ENCODE measurements at places on chromosomes 6 and 20.

DNA sequence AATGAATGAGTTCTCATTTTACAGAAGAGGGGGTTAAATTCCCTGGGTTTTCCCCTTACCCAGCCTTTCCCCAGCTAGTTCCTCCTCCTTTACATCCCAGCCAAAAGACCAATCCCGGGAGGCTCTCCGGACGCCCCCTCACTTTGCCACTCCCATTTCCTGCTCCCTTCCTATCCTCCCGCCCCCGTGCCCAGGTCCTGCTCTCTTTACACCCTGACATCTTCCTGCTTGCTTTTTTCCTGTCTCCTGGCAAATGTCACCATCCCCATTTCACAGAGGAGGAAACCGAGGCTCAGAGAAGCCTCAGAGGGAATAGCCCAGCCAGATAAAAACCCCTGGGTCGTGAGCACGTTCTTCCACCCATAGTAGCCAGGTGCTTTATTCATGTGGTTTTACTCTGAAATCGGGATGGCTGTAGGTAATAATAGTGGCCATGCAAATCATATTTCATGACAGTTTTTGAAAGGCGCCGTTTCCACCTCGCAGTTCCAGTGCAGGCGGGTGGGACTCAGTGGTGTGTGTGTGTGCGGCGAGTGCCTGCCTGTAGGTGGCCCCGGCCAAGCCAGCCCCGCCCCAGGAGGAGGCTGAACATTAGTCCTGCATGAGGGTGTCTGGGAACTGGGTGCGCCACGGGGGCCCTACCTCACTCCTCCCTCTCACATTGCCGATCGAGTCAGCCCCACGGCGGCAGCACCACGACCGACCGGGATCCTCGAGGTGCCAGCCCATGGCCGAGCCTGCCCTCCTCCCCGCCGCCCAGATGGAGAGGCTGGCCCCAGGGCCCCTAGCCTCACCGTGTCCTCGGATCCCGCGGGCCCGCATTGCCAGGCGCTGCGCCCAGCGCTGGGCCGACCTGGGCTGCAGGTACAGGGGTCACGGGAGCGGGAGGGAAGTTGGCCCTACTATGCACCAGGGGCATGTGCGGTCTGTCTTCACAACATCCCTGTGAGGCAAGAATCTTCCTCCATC is at the start of gene ARHGAP40:
Gene ARHGAP40 (plus strand): TSS at position 594 of the 969 bp plus-strand sequence.
- peak; percentile 1 for DNase-seq

DNA sequence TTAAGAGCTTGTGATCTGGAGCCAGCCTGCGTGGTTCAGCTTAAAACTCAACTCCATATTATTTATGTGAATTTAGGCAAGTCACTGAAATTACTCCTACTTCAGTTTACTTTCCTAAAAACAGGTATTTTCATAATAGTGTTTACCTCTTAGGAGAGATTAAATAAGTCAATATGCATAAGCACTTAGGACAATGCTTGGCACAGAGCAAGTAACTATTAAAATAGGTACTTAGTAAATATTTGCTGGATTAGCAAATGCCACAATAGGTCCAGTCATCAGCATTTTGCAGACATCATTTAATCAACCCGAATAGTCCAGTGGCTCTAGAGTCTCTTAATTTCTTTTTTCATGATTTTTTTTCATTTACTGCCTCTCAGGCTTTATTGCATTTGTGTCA is 78.6 kb upstream of the PTPRK start:
- DNase-seq: no peak

DNA sequence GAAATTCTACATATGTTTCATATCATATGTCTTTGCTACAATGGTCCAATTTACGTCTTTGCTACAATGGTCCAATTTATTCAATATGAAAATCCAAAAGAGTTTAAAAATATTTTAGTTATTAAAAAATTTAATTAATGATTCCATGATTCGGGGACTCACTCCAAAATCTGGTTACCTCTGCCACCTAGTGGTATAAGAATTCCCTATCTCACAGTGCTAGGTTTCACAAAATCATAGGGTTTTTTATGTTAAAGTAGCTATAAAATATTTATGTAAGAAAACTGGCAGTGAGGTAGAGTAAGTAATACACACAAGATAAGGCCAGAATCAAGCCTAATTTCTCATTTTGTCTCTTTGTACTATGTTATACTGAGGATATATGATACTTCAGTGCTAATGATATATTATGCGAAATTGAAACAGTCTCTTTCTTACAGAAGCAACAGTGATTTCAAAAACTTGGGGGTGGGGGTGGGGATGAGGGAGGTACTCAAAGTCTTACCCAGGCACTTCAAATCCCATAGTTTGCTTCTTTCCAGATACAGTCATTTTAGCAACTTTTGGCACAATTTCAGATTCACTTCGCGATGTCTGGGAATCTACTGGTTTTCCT is 52.3 kb downstream of the HBS1L start:
- no peak for DNase-seq

- no peak for DNase-seq
Observed at GRCh38 chr6:71250099-71250602, 38.5 kb upstream of the OGFRL1 start.

GRCh38 chr6:159939591-159940016 is 29.3 kb upstream of the IGF2R start:
- no peak for DNase-seq

DNA sequence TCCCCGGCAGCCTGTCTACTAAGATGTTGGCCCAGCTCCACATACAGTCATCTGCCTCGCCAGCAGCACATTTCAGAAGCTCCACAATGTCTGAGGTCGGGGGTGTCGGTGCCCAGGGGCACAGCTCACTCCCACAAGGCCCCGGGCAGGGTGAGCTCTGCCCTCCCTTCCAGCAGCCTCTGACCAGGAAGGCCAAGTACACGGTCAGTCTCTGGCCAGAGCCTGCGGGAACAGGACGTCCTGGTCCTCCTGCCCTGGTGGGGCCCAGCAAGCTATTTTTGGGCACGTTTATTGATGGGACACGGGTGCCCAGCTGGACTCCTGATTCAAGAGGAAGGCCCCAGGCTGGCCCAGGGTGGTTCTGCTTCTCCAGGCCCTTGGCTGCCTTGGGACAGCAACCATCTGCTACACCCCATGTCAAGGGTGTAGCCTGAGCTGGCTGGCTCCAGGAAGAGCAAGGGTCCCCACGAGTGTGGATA is 114.9 kb upstream of the PTPN1 start:
- DNase-seq: no peak

DNA sequence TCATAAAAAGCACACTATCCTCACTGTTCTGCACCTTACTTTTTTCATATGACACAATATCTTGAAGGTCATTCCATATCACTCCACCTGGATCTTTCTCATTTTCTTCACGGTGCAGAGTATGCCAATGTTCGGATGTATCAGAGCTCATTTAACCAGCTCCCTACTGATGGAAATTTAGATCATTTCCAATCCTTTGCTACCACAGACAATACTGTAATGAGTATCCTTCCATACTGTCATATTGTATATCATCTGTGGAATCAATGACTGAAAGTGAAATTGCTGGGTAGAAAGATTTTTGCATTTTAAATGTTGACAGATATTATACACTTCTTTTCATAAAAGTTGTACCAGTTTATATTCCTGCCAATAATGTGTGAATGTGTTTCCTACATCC is 2.2 kb upstream of the RAB44 start:
- DNase-seq: no peak

DNA sequence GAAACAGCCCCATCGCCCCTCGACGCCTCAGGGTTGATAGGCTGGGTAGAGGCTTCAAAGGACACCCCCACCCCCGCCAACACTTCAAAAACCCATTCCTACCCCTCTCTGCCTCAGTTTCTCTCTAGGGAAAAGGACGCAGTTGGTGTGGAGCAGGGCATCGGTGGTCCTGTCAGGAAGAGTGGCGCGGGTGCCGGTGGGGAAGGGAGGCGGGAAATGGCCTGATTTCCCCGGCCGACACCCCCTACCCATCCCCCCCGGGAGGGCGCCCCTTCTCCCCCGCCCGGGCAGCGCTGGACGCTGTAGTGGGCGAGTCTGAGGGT is 367 bp downstream of the NRSN2 start:
- no peak for DNase-seq

- DNase-seq: no peak
Observed at GRCh38 chr6:46733341-46733801, 1.8 kb downstream of the PLA2G7 start.

GRCh38 chr6:43916924-43917877 is 147.2 kb downstream of the VEGFA start:
- no peak for DNase-seq

GRCh38 chr6:16441262-16441661 is 202.9 kb downstream of the GMPR start:
- no peak for DNase-seq

DNA sequence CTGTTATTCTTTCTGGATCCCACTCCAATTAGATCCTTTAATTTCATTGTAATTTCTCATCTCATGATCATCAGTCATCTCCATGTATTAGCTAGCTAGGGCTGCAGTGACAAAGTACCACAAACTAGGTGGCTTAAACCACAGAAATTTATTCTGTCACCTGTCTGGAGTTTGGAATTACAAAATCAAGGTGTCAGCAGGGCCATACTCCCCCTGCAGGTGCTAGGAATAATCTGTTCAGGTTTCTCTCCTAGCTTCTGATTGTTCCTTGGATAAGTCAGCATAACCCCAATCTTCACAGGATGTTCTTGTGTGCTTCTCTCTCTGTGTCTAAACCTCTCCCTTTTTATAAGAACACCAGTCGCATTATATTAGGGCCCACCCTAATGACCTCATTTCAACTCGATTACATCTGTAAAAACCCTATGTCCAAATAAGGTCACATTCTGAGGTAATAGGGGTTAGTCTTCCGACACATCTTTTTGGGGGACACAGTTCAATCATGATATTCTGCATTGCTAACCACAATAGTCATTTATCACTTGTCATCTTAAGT is 40.5 kb downstream of the BEND6 start:
- DNase-seq: no peak
